MV-4-11 (cell line): ENCODE measurements at places on chromosomes 4 and X.

DNA sequence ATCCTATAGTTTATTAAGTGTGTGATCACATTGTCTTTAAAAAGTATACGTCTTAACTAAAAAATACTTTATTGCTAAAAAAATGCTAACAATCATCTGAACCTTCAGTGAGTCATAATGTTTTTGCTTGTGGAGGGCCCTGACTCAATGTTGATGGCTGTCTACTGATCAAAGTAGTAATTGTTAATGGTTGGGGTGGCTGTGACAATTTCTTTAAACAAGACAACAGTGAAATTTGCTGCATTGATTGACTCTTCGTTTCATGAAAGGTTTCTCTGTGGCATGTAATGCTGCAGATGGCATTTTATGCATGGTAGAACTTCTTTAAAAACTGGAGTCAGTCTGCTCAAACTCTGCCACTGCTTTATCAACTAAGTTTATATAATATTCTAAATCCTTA, 101.4 kb upstream of the IL15 start:
- no peak for DNase-seq

DNA sequence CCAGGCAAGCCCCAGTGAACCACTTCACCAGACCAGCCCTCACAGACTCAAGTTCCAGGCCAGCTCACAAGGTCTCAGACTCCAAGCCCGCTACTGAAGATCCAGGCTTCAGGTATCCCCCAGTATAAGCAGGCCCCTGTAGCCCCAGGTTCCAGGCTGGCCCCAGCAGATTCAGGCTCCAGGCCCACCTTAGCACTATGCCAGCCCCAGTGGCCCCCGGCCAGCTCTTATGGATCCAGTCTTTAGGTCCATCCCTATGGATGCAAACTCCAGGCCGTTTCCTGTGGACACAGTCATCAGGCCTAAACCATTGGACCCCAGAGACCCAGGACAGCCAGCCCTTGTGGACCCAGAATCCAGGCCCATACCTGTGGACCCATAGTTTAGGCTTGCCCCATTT, 277.8 kb upstream of the MAGEB18 start:
- DNase-seq, result no peak

GRCh38 chr4:58658701-58659100, 1548.5 kb upstream of the IGFBP7 start:
- no peak for DNase-seq

DNA sequence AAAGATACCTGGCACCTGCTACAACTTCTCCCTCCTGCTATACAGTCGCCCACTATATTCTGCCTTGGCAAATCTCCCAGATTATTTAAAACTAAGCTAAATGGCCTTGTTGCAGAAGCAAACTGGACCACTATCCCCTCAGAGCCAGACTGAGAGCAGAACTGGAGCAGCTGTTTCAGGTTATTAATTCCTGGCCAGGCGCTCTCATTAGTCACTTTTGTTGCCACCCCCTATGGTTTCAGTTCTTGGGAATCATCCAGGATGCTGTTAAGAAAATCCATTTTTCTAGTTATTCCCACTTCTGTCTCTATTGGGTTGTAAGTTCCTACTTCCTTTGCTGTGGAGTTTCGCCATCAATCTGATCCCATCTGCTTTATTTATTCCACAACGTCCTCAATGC, 30.1 kb downstream of the ADGRA3 start:
- DNase-seq, result no peak

DNA sequence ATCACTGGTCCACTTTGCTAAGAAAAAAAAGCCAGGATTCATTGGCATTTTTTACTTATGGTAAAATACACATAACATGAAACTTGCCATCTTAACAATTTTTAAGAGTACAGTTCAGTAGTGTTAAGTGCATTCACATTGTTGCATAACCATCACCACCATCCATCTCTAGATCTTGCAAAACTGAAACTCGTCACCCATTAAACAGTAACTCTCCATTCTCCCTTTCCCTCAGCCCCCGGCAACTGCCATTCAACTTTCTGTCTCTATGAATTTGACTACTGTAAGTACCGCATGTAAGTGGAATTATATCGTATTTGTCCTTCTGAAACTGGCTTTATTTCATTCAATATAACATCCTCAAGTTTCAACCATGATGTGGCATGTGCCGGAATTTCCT, 56.3 kb upstream of the LNX1 start:
- DNase-seq, result peak; percentile 80
